Fibroblast of the aortic adventitia (primary cell): ENCODE measurements at places on chromosomes 12 and 14. TPM values are rescaled to one million over a fixed set of nuclear protein-coding genes. Genes with fewer than 3 reads are reported as not detected.

The ALDH1L2 gene
- 41.5 and 79.1 TPM in 2 replicates for total RNA-seq

The MMAB gene
- total RNA-seq = 16.7 and 22.0 TPM in 2 replicates

The ERP27 gene
- 0.18 TPM in 1 of 2 replicates, not detected in the other for total RNA-seq

The GLT1D1 gene
- total RNA-seq = not detected in 2 replicates

The SRRM4 gene
- not detected in 2 replicates for total RNA-seq

The ESPL1 gene
- 1.5 and 13.5 TPM in 2 replicates for total RNA-seq

The RHOJ gene
- total RNA-seq = 7.4 and 13.5 TPM in 2 replicates

The B3GNT4 gene
- total RNA-seq = not detected in 2 replicates

The PLEKHD1 gene
- 0.09 TPM in 1 of 2 replicates, not detected in the other for total RNA-seq

The CAPZA3 gene
- not detected in 2 replicates for total RNA-seq

The ASB2 gene
- total RNA-seq = 0.45 and 0.49 TPM in 2 replicates

The ACRBP gene
- 0.36 and 0.49 TPM in 2 replicates for total RNA-seq

The WIF1 gene
- under 0.01 TPM in 1 of 2 replicates, not detected in the other for total RNA-seq

The CMA1 gene
- not detected in 2 replicates for total RNA-seq

The ACSS3 gene
- 24.5 and 25.3 TPM in 2 replicates for total RNA-seq
